ENCODE measurements at places on chromosomes 6 and 20.

GRCh38 chr6:84243240-84243639 lies 15.8 kb upstream of the CEP162 start:
- no peak for DNase-seq

GRCh38 chr20:41456351-41456750 lies 89.7 kb upstream of the EMILIN3 start:
- no peak for DNase-seq

DNA sequence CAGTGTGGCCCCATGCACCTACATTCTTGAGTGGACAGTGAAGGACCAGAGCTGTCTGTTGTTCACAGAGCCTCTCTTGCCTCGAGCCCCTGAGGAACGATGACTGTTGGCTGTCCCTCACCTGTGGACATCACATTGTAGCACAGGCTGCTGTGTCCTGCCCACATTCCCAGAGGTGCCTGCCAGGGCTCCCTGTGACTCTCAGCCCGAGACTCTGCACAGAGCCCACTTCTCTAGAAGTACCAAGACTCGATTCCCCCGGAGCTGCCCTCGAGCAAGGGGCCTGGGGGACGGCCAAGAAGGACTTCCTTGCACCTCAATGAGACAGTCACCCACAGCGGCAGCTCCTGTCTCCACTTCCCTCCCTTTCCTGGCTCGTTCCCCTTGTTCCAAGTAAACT lies 28.6 kb upstream of the DLGAP4 start:
- DNase-seq = no peak

- no peak for DNase-seq
Observed at GRCh38 chr20:2695206-2695983, 2.8 kb downstream of the EBF4 start.

DNA sequence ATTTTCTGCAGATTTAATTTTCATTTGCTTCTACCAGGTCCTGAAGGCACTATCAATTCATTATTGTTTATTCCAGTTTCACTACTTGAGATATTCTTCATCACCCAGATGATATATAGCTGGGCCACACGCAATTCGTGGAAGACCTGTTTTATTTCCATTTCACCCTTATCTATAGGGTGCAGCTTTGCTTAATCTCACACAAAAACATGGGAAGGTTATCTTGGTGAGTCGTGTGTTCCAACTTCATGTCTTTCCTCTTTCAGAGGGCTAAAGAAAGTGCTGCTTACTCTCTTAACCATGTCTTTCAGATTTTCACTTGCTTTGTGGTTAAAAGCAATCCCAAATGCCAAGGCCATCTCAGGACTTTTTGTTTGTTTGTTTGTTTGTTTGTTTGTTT lies 194.0 kb downstream of the SOD2 start:
- no peak for DNase-seq

- DNase-seq = no peak
Observed at GRCh38 chr6:144647406-144647964, 362.4 kb downstream of the UTRN start.

GRCh38 chr6:129575378-129576118 lies 134.4 kb downstream of the ARHGAP18 start:
- peak; percentile 78 for DNase-seq

DNA sequence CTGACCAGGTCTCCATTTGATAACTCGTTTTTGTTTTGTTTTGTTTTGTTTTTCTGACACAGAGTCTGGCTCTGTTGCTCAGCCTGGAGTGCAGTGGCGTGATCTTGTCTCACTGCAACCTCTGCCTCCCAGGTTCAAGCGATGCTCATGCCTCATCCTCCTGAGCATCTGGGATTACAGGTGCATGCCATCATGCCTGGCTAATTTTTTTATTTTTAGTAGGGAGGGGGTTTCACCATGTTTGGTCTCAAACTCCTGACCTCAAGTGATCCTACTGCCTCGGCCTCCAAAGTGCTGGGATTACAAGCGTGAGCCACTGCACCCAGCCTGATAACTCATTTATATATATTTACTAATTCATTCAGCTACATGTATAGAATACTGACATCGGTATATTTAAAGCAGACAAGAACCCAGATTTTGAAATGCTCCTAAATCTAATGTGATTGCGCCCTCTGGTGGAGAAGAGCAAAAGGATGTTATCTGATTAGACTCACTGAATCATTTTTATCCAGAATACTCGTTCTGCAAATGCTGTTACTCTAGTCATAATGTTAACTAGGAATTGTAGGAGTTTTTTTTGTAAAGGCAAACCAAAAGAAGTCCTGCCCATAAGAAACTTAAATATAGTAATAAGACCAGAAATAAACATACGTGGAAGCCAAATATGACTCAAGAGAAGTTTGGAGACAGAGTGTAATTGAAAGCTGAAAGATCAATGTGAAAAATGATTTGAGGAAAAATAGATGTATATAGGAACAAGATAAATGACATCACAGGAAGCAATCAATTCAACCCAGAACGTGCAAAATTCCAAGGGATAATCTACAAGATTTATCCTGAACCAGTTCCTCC lies 5.3 kb upstream of the COL12A1 start:
- peak; percentile 85 for DNase-seq

- DNase-seq = no peak
Observed at GRCh38 chr6:35058358-35058675, 82.8 kb downstream of the TCP11 start.

GRCh38 chr6:41200296-41200900 lies 551 bp downstream of the TREML2 start:
- DNase-seq = peak; percentile 66
